A172 (cell line): ENCODE measurements at places on chromosomes 7 and 10.
A peak's percentile ranks its signal among the peaks of the same experiment; 100 is the strongest.

DNA sequence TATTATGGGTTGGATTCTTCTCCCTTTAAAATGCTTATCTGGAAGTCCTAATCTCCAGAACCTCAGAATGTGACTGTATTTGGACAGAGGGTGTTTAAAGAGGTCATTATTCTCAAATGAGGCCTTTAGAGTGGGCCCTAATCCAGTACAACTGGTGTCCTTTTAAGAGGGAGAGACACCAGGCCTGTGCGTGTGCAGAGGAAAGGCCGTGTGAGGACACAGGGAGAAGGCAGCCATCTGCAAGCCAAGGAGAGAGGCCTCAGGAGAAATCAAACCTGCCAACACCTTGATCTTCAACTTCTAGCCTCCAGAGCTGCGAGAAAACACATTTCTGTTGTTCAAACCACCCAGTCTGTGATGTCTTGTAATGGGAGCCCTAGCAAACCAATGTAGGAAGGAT is 235.4 kb upstream of the MYO3A start:
- DNase-seq, result no peak

- no peak for DNase-seq
These were observed 32.0 kb downstream of the KDM7A start for GRCh38 chr7:140144821-140145220.

DNA sequence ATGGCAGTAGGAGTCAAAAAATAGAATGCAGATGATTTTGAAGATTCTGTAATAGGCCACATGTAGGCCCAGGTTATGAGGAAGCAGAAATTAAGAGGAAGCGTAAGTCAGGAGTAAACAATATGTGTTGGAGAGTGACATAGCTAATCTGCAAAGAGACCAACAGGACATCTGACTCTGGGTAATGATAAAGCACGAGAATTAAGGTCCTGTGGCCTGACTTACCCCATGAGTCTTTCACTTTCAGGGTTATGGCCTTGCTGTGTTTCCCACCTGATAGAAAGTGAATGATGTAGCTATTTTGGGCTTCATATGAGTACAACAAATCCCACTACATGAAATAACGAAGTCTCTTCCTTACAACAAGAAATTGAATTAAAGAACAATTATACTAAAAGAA is 393.0 kb downstream of the MAGI2 start:
- no peak for DNase-seq

DNA sequence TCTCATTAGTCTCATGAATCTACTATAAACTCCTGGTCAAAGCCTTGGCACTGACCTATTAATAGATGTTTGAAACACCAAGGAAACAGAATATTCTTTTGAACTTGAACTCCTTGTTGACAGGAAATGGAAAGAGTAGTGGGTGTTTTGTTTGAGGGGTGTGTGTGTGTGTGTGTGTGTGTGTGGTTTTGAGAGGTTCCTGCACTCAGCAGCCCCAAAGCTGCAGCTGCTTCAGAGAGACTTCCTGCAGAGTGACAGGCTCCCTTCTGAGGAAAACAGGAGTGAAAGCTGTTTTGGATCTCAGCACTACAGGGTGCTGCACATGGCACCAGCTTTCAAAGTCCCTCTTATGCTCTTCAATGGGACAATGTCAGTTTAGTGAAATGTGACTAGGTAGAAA is 546.5 kb upstream of the STEAP1 start:
- DNase-seq, result no peak

- DNase-seq, result no peak
These were observed 21.0 kb downstream of the PWWP2B start for GRCh38 chr10:132417957-132418441.

DNA sequence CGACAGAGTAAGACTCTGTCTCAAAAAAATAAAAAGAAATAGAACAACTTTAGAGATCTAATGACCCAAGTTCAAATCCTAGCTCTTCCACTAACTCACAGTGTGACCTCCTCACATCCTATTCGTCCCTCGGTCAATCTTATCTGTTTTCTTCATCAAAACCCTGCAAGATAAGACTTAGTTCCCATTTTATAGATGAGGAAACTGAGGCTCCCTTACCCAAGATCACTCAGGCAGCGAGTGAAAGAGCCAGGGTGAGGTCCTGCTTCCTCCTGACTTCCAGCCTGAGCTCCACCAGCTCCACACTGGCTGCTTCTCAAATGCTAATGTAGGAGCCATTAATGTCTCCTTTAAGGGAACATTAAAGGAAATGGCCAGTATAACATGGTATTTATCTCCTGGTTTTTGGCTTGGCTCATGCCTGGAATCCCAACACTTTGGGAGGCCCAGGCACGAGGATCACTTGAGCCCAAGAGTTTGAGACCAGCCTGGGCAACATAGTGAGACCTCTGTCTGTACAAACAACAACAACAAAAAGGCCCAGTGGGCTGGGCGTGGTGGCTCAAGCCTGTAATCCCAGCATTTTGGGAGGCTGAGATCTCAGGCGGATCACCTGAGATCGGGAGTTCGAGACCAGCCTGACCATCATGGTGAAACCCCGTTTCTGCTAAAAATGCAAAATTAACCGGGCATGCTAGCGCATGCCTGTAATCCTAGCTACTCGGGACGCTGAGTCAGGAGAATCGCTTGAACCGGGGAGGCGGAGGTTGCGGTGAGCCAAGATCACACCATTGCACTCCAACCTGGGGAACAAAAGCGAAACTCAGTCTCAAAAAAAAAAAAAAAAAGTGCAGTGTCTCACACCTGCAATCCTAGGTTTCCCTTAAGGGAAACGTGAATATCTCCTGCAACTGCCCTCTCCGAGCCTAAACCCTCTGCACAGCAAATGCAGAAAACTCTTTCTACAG is 3.4 kb upstream of the RHBDD2 start:
- DNase-seq, result no peak

- peak; percentile 75 for DNase-seq
These were observed 21.4 kb upstream of the RSBN1L start for GRCh38 chr7:77674878-77675277.

DNA sequence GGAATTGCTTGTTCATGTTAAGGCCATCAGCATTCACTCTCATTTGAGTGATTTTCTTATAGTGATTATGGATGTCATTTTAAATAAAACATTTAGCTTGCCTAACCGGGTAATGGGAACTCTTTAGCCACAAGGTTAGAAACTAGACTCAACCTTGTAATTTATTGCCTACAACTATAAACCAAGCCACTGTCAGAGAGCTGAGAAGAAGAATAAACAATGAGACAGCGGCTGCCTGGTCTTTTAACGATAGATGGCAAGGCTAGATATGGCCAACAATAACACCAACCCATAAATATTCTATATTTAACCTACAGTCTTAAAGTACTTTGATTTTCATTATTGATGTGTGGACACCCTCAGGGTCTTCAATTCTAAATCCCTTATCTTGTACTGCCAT is 27.8 kb upstream of the INHBA start:
- DNase-seq, result peak; percentile 54

DNA sequence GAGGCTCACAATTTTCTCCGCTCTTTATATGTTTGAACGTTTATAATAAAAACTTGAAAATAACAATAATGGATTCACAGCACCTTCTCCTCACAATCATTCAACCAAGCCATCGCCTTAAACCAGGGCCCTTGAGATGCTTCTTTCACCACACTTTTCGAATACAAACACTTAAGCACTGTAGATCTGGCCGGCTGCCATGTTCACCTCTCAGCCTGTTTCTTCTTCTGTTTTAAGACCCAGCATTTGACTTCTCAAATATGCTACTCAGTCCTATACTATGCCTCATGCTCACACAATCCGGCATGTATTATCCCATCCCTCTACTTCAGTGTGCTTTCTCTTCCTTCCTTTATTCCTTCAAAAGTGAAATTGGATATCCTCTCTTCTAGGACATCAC is 280.6 kb downstream of the TFEC start:
- DNase-seq, result no peak

DNA sequence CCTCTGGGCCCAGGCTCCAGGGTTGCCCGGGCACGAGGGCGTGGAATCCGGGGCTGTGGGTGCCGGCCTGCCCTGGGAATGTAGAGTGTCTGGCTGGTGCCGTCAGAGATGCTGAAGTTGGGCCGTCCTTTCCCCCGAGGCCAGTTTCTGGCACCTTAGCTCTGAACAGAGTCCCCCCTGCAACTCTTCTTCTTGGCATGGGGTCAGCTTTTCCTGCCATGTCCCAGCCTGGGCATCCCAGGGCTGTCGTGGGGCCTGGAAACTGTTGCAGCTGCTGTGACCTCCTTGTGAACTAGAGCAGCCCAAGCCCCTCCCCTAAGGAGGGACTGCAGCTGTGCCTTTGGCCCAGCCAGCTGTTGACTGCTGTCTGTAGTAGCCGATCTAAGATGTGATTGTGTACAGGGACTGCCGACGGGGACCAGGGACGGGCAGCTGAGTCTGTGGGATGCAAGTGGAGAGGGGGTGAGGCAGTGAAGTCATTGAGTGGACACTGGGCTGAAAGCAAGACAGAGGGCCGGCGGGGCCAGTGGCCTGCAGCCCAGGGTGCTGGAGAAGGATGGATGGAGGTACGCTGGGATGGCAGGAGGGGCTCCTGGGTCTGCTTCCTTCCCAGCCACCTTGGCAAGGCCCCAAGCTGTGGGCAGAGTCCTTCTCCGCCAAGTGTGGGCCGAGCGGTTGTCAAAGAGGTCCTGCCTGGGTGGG is 35.8 kb downstream of the GBX1 start:
- no peak for DNase-seq

- DNase-seq, result no peak
These were observed 62.1 kb downstream of the CRPPA start for GRCh38 chr7:16359216-16359615.

DNA sequence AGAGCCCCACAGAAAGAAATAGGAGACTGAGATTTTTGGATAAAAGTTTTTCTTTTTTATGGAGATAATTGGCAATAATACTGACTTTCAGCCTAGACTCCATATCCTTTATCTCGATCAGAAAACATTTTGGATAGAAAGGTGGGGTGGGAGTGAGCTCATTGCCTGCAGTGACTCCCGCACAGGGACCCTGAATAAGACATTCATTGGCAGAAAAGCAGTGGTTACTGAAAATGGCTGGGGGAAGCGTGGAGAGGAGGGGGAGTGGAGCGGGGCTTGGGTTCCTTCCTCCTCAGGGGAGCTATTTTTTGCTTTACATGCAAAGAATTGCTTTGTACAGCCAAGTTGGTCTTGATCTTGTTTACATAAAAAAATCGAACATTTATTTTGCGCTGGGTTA is 90.4 kb upstream of the BMPER start:
- no peak for DNase-seq

DNA sequence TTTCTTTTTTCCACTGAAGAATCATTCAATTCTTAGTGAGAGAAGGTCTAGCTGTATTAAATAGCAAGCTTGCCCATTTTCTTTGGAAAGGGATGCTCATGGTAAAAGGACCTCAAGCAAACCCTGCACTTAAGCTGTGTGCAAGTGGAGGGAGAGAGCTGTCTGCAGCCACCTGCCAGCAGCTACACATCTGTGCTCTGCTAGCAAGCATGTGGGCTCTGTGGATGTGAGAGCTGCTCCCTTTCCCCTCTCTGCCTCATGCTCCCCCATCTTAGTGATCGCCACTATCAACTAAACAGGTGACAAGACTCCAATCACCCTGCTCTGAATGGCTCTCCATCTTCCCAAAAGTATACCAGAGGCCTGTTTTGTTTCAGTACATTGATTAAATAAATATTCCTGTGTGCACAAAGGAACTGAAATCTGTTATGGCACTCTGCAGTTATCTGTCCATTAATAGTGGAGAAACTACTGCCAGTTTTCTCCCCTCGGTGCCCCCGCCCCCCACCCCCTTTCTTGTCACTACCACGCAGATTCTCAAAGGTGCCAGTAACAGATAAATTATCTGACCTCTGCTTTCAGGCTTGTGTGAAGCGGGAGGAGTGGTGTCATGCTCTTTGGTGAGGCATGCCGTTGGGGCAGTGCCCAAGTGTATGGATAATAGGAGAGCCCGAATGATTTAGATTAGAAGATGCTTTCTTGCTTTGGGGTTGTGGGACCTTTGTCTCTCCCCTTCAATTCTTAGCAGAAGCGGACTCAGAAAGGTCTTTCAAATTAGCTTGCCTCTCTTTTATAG is 26.4 kb downstream of the AUTS2 start:
- no peak for DNase-seq

DNA sequence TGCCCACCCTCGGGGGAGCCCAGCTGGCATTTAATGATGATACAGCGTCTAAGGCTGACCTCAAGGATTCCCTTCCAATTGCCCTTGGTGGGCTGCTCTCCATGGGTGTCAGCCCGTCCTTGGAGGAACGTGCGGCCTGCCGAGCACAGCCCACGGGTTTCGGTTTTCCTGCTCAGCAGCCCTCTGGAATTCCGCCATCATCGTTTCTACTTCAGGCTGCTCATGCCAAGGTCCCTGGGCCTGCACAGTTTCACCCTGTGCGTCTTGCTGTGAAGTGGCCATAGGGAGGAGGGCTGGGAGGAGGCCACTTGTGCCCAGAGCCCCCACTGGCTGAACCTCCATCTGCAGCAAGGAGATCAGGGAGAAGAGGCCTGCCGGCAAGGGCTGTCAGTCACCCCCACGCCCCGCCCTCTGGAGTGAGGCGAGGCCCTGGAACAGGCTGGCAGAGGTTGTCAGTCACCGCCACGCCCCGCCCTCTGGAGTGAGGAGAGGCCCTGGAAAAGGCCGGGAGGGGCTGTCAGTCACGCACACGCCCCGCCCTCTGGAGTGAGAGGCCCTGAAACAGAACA is 82.8 kb downstream of the CHST15 start:
- DNase-seq, result no peak

DNA sequence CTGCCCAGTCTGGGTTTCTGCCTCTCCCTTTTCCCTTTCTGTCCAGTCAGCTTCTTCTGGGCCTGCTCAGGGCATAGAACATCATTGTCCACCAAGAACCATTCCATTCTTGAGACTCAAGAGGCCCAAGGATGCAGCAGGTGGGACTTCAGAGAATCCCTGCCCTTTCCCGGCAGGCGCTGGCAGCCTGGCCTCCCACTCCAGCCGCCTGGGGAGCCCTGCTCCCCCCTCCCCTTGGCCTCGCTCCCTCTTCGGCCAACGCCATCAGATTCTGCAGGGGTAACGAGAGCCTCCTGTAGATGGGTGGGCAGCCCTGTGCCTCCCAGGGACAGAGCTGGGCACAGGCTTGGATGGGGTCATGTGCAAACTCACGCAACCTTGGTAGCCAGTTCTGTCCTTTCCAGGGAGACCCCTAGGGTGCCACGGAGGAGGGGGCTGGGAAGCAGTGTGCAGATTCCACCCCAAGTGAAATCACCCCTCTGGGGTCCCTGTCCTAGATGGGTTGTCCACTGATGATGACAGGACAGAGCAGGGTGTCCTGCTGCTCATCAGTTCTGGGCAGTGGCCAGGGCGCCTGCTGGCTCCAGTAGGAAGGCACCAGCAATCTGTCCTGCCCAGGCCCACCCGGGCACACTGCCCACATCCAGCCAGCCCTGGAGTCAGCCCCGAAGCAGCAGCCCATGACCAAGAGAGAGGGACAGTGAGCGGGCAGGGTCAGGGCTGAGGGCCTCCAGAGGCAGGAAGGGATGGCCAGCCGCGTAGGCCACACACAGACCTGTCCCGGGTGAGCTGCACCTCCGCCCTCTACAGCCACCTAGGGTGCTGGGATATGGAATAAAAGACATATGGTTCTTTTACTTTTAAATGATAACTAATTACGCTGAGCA is 47.7 kb downstream of the RASGEF1A start:
- DNase-seq, result no peak

GRCh38 chr10:30940256-30940655 is 91.4 kb downstream of the ZNF438 start:
- no peak for DNase-seq

GRCh38 chr10:87623191-87623590 is 36.5 kb upstream of the PAPSS2 start:
- no peak for DNase-seq

- no peak for DNase-seq
These were observed 22.2 kb upstream of the TPST1 start for GRCh38 chr7:66182920-66183319.

GRCh38 chr10:97003151-97003803 is 171.2 kb downstream of the LCOR start:
- no peak for DNase-seq

GRCh38 chr10:103892181-103892580 is 25.8 kb downstream of the STN1 start:
- DNase-seq, result no peak
